NCI-H748 treated with DMSO at 0.1 percent for 48 hours (cell line): ENCODE measurements at places on chromosomes 16 and 17.

- no peak for DNase-seq
These were observed 26.5 kb upstream of the NF1 start for GRCh38 chr17:31068291-31068690.

- DNase-seq: no peak
These were observed 441 bp downstream of the CMTM4 start for GRCh38 chr16:66695935-66696668.

- peak; percentile 5 for DNase-seq
These were observed at the start of gene RAC3 for GRCh38 chr17:82031303-82031884. RAC3 (plus strand) TSS chr17:82031678; CDS start chr17:82031762, 84 bp downstream.

DNA sequence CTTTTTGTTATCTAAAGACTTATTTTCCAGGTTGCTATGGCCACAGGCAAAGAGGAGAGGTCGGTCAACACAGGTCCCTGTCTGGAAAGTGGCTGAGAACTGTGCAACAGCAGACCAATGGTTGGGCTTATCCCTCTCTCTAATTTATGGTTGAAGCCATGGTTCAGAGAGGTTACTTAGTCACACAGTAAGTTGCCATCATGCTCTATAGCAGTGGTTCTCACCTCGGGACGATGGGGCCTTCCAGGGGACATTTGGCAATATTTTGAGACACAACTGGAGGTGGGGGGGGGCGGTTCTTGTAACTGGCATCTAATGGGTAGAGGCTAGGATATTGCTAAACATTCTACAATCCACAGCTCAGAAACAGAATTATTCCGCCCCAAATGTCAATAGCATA lies 842 bp upstream of the LDAF1 start:
- DNase-seq: no peak

- no peak for DNase-seq
These were observed 116.4 kb upstream of the ZNF750 start for GRCh38 chr17:82956146-82956725.

DNA sequence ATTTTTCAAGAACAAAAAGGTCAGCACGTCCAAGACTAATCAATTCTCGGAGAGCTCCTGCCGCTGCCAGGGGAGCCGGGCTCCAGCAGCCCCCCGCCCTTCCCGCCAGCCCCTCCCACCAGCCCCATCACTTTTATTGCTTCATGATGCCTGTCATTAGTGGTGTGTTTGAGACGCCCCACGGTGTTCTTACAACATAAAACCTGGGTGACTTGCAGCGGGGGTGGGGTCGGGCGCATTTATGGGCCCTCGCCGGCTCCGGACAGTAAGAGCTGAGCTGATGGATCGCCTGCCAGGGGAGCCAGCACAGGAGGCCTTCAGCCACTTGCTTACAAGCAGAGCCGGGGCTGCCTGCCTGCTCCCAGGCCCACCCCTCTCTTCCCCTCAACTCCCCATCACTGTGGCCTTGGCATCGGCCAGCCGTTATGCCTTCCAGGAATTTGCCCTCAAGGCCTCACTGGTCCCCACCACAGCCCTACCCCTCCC lies 82.9 kb upstream of the CBX4 start:
- DNase-seq: peak; percentile 29

DNA sequence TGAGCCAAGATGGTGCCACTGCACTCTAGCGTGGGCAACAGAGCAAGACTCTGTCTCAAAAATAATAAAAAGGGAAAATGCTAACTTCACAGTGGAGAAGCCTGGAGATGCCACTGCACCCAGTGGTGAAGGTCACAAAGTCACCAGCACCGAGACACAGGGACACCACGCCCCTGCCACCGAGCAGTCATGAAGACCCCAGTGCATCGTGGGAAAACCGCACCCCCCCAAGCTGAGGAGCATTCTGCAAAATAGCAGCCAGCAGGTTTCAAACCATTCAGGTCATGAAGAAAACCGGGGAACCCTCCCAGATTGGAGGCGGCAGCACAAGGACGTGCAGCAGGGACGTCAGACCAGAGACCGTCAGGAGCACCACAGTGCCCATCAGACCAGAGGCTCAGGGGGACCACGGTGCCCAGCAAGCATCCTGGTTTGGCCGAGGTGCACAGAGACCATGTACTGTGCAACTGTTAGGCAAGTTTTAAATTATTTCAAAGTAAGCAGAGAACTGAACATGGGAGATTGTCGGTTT lies 13.7 kb downstream of the CHMP1A start:
- no peak for DNase-seq

GRCh38 chr16:50945171-50945570 lies 203.3 kb downstream of the CYLD start:
- DNase-seq: no peak

- no peak for DNase-seq
These were observed 98.5 kb downstream of the MRM3 start for GRCh38 chr17:880443-881269.

DNA sequence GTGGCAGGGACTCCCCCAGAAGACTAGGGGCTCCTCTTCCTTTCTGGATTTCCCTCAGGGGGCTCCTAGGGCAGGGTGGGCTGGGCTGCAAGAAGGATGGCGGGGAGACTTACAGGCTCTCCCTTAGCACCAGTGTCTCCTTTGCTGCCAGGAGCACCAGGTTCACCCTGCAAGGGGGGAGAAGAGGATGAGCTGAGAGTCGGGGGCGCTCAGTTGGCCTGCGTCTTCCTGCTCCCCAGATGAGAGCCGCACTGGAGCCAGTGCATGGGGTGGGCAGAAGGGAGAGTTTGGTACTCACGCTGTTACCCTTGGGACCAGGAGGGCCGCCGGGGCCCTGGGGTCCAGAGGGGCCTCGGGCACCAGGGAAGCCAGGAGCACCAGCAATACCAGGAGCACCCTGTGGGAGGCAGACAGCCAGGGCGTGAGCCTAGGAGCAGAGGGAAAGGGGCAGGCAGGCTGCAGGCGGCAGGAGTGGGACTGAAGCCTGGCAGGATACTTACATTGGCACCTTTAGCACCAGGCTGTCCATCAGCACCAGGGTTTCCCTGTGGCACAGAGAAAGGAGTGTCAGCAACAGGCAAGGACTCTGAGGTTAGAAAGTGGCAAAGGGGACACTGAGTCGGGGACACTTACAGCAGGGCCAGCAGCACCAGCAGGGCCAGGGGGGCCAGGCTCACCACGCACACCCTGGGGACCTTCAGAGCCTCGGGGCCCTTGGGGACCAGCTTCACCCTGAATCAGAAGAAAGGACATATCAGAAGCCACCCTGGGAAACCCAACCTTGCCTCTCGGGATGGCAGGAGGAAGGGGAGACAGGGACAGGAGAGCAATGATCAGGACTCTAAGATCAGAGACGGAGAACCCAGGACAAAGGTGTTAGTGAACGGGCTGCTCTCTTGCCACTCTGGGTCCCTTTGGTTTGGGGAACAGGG lies 6.2 kb downstream of the COL1A1 start:
- no peak for DNase-seq

DNA sequence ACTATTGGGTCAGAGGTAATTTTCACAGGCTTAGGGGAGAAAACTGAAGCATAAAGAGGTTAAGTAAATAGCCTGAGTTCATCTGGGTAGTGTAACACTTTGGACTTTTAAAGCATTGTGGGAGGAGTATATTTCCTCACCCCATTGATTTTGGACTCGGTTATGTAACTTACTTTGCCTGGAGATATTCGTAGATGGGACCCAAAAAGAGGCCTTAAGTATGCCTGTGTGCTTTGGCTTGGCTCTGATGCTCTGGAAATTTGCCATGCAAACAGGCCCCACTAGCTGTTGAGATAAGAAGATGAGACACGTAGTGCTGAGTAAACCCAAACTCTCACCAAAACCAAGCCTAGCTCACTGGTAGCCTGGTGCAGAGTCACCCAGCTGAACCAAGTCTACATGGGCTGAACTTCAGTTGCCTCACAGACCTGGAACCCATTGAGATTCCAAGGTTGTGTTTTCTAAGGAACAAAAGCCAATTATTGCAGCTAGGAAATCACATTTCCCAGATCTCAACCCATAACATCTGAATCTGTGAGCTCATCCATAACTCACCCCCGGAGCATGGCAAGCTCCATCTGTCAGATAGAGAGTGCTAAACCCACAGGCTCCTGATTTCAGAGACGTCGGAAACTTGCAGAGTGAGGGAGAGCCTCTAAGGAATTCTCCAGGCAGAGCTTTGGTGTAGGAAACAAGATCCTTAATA lies 536.0 kb upstream of the C16orf82 start:
- DNase-seq: no peak

- no peak for DNase-seq
These were observed 26.9 kb downstream of the GPT2 start for GRCh38 chr16:46911038-46911437.

- DNase-seq: no peak
These were observed 54.8 kb downstream of the PLXDC1 start for GRCh38 chr17:39096508-39097149.

- no peak for DNase-seq
These were observed 198.5 kb upstream of the HS3ST4 start for GRCh38 chr16:25493136-25493811.
